ENCODE measurements at places on chromosomes 1 and 21.

- DNase-seq: no peak
Measured at GRCh38 chr1:175922254-175922881, 179.0 kb upstream of the TNR start.

GRCh38 chr1:55826381-55827080 lies 611.4 kb upstream of the USP24 start:
- DNase-seq: no peak

GRCh38 chr1:180301135-180301742 lies 71.2 kb downstream of the LHX4 start:
- DNase-seq: no peak

GRCh38 chr21:38249696-38250278 lies 7.0 kb upstream of the KCNJ15 start:
- DNase-seq: no peak

DNA sequence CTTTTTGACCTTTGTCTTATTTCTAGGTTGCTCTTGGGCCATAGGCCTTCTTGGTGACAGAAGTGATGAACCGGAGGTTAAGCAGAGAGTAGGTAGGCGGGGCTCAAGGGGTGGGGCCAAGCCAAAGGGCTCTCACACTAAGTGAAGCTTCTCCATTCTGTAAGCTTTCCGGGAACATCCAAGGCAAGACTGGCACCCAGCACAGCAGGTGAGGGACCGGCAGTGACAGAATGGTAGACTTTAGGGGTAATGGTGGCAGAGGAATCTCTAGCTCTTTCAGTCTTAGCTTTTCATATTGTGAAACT lies at the start of gene TNFAIP8L2:
TNFAIP8L2 (plus strand) TSS at position 135 of the 305 bp plus-strand sequence. CDS start 2,049 bp downstream, outside the sequence.
- DNase-seq: peak; percentile 24

DNA sequence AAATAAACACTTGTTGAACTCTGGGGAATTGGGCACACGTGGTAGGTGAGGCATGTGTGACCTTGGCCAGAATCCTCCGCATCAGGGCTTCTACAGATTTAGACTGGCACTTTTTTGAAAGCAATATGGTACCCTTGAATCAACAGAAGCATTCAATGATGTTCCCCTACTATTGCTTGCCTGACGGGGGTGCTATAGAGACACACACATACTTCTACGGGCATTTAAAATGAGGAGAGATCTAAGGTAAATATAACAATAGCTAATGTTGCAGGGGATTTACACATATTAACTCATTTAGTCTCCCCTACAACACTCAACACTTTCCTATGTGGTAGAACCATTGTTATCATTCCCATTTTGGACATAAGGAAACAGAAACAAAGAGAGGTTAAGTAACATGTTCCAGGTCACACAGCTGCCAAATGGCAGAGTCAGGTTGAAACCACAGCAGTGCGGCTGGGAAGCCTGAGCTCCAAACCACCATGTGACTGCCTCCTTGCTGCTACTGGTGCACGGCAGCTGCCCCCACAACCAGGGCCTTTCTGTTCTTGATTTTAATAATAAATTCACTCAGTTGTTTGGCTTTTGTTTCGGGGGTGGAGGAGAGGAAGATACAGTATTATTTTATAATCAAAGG lies 147.4 kb downstream of the ZNF281 start:
- DNase-seq: no peak

DNA sequence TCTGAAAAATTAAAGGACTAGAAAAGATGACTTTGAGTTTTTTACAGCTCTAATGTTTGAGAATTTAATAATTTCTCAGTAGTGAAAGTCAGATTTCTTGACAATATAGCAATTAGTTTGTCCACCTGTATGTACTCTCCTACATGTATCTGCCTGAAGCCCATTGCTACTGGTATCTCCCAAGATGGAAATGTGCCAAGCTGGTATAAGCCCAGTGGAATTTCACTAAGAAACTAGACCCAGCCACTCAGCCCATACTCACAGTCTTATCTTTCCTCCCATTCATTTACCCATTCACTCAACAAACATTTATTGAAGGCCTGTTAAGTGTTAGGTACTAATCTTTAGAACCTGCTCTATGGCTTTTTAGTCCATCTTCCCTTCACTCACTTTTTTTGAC lies 21.6 kb upstream of the TRIM45 start:
- DNase-seq: no peak

- DNase-seq: no peak
Measured at GRCh38 chr1:46136711-46137110, 4.3 kb upstream of the PIK3R3 start.

DNA sequence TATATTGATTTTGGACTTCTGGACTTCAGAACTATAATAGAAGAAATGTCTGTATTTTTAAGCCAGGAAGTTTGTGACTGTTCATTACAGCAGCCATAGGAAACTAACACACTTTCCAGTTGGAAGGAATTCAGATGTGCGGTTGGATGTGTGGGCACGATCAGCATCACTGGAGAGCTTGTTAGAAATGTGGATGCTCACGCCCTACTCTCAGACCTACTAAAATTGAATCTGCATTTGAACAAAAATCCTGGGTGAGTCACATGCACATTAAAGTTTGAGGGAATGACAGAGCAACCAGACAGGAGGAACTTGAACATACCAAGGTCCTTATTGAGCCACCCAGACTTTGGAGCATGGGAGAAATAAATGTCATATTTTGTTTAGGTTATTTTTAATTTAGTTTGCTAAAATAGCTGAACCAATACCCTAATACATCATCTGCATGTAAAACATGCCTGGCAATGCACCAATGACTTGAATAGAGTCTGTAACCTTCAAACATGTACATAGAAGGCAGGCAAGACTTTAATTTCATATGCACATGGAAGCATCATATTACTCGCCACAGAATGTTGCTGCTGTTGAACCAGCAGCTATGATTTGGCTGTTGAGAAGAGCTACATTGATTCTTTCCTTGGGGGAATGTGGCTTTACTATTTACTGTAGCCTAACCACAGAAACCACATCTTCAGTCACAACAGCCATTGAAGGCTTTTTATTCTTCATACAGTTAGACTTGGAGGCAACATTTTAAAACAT lies 346.2 kb downstream of the BARHL2 start:
- peak; percentile 34 for DNase-seq

- DNase-seq: no peak
Measured at GRCh38 chr1:247551721-247552120, 2.8 kb downstream of the GCSAML start.

DNA sequence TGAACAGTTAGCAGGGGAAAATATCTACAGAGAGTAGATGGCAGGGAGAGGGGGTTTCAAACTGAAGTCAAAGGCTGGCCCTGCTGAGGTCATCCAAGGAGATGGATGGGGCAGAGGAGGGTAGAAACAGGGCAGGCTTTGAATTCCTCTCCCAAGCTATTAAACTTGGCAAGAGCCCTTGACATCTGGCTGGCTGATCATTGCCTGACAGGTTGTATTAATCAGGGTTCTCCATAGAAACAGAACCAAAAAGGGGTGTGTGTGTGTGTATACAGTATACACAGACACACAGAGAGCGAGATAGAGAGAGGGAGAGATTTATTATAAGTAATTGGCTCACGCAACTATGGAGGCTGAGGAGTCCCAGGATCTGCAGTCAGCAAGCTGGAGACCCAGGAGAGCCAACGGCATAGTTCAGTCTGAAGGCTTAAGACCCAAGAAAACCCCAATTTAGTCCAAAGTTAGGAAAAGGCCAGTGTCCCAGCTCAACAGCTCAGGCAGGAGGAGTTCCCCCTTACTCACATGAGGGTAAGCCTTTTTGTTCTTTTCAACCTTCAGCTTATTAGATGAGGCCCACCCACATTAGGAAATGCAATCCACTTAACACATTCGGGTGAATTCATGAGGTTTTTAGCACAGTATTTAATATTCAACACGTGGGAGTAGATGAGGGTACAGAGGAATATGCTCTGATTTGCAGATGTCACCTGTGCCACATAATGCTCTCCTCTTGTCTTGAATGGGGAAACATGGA lies 46.7 kb upstream of the HAO2 start:
- no peak for DNase-seq

GRCh38 chr1:240909701-240910457 lies 297.9 kb upstream of the GREM2 start:
- DNase-seq: no peak

DNA sequence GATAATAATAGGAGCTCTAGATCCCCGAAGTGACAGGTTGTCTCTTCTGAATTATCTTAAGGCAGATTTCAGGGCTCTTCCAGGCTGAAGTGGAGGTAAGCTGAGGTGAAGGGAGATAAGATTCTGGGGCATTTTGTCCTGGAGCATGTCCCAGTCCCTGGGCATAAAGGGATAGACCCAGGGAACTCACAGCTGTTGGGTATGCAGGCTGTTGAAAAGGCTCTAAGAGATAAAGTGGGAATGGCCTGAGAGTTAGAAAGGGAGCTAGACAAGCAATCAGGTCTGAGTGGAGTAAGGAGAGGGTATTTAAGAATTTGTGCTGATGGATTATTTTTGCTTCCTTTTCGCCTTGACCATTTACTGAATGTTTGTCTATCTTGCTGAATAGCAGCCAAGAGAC lies 123.7 kb downstream of the NOS1AP start:
- no peak for DNase-seq

DNA sequence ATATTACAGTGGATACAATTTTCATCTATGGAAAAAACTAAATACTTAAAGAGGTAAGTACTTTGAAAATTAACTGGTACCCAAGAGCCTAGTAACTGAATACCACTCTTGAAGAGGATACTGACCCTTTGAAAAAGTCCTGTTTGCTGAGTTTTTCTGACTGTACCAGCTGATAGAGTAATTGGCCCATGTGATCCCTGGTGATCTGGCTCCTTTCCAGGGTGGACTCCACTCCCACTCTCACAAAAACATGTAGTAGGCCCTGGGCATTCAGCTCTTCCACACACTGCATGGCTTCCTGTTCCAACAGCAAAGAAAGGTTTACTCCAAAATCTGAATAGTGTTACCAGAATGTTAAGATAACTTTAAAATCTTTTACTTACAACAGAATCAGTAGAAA lies 53.6 kb upstream of the HP1BP3 start:
- no peak for DNase-seq

DNA sequence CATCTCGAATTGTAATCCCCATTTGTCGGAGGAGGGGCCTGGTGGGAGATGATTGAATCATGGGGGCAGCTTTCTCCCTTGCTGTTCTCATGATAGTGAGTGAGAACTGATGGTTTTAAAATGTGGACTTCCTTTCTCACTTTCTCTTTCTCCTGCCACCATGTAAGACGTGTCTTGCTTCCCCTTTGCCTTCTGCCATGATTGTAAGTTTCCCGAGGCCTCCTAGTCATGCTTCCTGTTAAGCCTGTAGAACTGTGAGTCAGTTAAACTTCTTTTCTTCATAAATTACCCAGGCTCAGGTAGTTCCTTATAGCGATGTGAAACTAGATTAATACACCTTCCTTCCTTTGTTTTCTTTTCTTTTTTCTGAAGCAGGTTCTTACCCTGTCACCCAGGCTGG lies 13.9 kb downstream of the DNAJC6 start:
- peak; percentile 61 for DNase-seq

DNA sequence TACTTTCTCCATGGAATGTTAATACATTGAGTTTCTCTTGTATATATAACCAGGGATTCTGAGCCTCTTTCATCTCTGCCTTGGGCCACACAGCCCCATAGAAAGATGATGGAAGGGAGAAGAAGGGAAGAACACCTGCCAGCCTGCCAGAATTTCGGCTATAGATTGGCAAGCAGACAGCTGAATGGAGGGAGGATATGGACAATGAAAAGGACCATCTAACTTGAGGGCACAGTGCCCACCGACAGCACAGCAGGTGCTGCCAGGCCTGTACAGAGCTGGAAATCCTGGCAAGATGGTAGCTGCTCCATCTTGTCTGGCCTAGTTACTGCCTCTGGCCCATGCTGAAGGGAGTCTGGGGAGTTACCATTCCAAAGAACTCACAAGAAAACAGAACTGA lies 244.3 kb downstream of the FGGY start:
- DNase-seq: no peak

DNA sequence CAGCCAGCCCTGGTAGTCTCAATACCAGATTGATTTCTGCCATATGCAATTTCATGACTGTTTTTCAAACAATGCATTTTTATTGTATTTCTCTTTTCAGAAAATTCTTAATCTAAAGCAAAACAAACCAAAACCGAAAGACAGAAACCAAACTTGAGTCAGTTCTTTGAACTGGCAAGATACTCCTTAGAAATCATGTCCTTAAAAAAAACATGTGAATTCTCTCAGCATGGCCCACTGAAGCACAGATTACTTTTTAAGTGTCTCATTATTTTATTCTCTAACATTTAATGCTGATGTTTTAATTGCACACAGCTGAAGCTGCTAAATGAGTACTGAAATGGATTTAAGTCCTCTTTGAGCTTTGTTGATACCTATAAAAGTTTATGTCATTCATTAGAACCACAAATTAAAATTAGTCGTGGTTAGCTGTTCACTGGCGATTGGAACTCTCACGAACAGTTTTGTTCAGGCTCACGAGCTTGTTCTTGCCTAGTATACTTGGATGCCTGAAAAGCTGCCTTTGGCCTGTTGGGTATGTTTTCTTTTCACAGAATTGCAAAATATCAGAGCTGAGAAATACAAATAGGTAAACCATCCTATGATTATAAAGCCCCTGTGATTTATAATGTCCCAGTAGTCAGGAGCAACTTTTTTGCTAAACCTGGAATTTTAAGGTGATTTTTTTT lies 87.5 kb downstream of the CAMTA1 start:
- no peak for DNase-seq

DNA sequence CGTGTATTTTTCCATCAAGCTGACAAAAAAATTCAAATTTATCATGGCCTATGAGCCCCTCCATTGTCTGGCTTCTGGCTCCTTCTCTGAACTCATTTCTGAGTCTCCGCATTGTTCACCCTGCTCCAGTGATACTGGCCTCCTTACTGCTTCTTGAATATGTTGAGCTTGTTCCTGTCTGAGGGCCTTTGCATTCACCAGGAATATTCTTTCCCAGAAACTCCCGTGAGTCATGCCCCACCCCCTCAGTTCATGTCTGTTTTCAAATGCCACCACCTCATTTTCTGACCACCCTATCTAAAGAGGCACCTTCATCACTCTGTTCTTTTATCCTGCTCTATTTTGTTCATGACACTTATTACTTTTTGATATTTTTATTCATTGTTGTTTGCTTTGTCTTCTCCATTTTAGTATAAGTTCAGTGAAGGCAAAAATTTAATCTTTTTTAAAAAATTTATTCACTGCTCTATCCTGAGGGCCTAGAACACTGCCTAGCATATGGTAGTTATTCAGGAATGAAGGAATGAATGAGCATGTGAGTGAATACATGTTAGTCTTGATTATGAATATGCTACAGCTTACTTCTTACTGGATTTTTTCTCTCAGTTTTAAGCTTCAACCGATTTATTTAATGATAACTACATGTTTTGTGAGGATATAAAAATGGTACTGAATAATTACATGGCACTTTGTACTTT lies 140.4 kb upstream of the C1orf105 start:
- DNase-seq: peak; percentile 39

DNA sequence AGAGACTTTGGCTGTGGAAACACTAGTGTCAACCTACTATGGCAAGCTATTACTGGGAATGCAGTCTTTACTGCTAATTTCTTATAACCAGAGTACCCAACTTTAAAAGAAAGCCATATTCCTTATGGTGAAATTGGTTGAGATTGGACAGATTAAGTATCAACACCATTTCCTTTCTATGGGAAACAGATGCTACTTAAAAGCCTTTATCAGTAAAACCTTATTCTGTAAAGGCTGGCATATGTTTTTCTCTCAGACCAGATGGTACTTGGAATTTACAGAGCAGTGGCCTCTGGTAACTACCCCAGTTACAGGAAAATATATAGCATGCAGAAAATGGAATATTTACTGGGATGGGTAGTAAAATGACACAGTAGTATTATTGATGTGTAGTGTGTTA lies 18.8 kb downstream of the IFI44 start:
- no peak for DNase-seq

Data from epithelial cell of esophagus (primary cell).